ENCODE measurements at places on chromosomes 5 and 9.

GRCh38 chr5:44358421-44358820, 30.8 kb downstream of the FGF10 start:
- no peak for DNase-seq

DNA sequence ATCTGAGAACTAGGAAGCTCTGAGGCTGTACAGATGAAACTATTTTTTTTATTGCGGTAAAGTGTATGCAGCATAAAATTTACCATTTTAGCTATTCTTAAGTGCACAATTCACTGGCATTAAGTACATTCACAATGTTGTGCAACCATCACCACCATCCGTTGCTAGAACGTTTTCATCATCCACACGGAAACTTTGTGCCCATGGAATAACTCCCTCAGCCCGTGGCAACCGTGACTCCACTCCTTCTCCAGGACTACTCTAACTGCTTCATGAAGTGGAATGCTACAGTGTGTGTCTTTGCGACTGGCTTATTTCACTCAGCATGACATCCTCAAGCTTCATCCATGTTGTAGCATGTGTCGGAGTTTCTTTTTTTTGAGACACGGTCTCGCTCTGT, 57.1 kb downstream of the COL23A1 start:
- no peak for DNase-seq

DNA sequence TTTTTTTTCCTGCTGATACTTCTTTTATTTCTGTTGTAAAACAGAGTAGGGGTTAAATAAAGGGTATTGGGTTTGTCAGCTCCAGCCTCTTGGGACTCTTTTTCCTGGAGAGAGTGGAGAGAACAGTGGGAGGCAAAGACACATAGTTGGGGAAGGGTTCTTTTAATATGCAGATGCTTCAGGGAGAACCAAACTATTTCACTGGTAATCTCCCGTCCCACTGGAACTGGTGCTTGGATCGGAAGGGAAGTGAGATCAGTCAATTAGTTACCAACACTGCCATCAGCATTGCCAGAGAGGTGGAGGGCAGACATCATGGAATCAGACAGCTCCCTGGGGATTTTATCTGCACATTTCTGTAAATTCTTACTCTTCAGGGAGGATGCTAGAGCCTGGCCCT, 47.6 kb upstream of the ELOVL7 start:
- DNase-seq, result no peak

DNA sequence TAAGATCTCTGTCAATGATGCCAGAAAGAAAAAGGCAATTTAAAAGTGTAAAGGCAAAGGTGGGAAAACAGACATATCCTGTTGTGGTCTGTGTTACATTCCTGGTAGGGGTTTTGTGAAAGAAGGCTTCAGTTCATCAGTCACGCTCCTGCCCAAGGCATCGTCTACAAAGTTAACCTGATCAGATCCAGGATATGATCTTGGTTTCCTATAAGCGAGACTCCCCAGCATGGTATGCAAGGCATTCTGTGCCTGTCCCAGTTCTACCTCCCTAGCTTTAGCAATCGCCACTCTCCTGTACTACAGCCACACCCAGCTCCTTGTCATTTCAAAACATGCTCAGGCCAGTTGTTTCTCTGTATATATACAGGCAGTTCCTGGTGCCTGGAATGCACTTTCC, 58.0 kb upstream of the PTPN3 start:
- no peak for DNase-seq

DNA sequence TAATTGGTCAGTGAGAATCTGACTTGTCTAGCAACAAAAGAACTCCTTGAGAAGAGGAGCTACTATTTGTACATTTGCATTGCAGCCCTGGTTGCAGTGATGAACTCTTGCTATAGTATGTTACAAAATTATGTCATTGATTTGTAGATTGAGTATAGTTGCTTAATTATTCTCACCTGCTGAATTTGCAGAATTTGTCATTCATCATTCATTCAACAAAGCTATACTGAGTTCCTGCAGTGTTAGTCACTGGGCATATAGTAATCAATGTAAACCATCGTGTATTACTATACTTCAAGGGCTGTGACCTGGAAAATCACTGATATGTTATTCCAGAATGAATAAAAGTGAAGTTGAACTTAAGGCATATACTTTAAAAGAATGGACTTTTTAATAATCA, 50.1 kb downstream of the SLC1A3 start:
- DNase-seq, result no peak

GRCh38 chr9:130834371-130835336, at the start of gene ABL1:
TSS of gene ABL1 (plus strand) at chr9:130835254. CDS start at chr9:130835447, 193 bp downstream.
- peak; percentile 25 for DNase-seq

- DNase-seq, result no peak
Observed at GRCh38 chr9:137412431-137412830, 10.5 kb downstream of the EXD3 start.

GRCh38 chr5:136810261-136810801, 445.0 kb upstream of the TRPC7 start:
- no peak for DNase-seq

GRCh38 chr5:14807471-14807870, 64.1 kb downstream of the ANKH start:
- no peak for DNase-seq

DNA sequence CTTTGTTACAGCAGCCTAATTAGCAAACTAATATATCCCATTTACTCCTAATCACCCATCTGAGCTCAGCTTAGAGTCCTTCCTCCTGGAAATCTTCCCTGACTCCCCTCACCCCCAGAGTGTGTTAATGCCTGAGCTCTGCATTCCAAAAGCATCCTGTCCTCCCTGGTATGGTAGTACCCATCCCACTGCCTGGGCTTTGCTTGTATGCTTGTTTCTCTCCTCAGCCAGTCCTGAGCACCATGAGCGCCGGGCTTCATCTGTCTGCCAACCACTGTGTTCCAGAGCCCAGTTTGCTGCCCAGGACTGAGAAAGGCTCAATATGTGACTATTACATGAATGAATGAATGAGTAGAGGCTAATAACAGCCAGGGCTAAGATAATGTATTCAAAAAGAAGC, 272.4 kb downstream of the CDK5RAP2 start:
- no peak for DNase-seq

- no peak for DNase-seq
Observed at GRCh38 chr5:154191467-154192261, 1.1 kb downstream of the GALNT10 start.

- no peak for DNase-seq
Observed at GRCh38 chr5:80481019-80481893, 6.6 kb upstream of the FAM151B start.

DNA sequence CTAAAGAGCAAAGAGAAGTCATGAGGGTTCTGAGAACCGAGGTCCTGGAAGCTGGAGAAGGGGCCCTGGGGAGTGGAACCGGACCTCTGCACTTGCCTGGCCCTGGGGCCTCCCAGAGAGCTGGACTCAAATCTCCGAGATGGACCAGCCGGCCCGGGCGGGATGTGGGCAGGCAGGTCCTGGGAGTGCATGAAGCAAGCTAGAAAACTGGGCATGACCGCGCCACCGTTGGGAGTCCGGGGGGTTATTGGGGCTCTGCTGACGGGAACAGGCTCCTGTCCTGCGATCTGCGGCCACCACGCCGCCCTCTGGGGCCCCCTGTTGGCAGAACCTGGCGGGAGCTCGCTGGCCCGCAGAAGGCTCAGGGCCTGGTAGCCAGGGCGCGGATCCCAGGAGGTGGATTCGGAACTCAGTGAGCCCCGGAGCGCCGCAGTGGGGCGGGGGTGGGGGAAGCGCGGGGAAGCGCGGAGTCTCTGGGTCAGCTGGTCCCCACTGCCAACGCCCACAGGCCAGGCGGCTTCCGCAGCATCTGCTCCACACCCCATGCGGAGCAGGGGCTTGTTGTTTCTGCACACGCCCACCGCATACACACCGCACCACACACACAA, 150.6 kb downstream of the ERCC6L2 start:
- DNase-seq, result no peak

DNA sequence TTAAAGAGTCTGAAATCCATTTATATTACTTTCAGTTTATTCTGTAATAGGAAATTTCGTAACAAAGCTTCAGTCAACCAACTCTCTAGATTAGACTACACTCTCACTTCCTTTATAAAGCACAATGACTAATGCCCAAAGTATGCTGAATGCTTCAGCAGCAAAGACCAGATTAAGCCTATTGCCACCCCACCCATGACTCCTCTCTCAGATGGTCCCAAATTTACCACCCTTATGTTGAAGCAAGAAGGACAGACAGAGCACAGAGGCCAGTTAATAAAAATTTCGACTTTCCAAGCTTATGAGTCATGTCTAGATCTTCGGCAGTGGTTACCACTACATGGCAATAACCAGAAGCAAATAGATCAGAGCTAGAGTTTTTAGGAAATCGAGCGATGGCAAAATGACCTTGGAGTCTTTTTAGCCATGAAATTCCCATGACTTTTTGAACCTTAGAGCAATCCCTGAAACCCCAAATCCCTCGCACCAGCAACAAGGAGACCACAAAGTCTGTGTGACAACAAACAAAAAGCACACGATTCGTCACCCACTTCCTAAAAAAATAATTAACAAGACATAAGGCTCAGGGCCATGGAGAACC, 287.8 kb upstream of the RASA1 start:
- no peak for DNase-seq
